ENCODE measurements at places on chromosomes 3 and 15.

GRCh38 chr15:52651114-52651513 lies 28.1 kb downstream of the ATOSA start:
- DNase-seq = no peak

DNA sequence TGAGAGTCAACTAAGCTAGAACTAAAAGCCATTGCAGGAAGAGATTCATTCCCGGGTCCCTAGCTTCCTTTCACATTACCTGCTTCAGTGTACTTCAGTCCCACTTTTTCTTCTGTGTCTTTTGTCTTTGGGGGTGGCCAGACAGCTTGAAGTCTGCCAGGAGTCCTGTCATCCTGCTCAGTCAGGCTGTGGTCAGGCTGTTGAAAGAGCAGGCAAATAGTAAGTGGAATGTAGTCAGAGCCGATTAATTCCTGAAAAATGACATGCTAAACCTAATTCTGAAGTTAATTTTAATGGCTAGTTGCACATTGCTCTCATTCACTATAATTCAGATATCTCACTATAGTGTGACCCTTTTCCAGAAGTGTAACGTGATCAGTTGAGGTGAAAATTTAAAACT lies 129.6 kb downstream of the FMN1 start:
- no peak for DNase-seq

DNA sequence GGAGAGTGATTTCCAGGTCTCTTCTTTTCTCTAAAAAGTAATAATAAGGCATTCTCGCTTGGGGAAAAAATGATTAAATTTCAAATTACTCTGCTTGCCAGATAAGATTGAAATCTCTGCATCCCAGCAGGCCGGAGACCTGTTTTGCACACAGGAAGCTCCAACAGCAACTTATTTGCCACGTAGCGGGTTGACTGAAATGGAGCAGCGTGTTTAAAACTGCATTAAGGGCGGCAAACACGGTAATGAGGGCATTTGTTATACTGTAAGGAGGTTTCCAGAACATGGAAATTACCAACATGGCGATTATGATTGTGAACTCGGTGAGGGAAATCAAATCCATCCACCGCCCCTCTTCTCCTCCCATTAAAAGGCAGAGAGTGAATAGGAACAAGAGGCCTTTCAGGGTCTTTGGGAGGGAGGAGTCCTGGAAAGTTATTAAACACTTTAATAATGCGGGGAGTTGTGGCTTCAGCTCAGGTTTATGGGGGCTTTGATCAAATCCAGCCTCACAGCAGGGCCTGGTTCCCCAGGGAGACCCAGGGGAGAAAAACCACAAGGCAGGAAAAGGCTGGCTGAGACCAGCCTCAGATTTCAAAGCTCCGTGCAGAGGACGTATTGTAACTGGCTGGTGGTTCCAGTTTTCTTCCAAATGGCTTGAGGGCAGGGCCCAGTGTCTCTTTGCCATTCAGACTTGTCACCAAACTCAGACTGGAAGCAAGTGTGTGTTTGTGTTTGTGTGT lies 242.3 kb downstream of the TLE3 start:
- DNase-seq = no peak

DNA sequence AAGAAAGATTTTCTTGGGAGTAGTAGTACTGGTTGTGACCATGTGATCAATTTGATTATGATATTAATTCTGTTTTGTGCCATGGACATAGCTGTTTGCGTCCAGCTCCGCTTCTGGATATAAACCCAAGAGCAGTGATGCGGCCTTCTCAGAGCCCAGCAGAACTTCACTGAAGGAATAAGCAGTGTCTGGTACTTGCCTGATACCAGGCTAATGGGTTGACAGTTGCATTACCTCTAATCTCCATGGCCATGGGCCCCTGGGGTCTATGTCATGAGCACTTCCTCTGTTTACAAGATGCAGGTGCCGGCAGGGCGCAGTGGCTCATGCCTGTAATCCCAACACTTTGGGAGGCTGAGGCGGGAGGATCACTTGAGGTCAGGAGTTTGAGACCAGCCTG lies 36.3 kb upstream of the RAB6B start:
- DNase-seq = no peak

DNA sequence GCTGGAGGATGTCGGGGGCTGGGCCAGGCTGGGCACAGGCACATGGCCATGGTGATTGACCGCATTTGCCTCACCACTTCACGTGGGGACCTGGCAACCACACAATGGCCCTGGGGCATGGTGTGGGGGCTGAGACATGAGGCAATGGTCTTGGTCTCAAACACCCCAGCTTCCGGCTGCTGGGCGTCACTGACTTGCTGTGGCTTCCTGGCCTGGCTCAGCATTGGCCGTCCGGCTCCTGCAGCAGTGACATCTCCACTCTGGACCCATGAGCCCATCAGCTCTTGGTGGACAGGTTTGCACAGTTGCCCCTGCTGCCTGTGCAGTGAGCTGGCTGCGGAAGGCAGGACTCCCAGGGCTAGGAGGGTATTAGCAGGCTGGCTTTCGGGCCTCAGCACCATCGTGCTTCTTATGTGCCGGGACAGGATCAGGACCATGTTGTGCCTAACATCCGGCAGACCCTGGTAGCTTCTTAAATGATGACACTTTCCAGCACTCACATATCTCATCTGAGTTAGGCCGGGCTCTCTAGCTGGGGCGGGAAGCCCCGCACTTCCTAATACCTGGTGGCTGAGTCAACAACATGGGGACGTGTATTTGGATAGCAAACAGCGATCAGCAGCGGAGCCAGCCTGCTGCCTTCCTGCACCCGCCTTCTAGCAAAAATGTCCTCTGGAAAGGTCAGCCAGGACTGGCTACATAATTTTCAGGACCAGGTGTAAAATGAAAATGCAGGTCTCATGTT lies 34.1 kb downstream of the ZNF710 start:
- no peak for DNase-seq

GRCh38 chr3:119560160-119560559 lies 746 bp upstream of the CD80 start:
- DNase-seq = no peak

DNA sequence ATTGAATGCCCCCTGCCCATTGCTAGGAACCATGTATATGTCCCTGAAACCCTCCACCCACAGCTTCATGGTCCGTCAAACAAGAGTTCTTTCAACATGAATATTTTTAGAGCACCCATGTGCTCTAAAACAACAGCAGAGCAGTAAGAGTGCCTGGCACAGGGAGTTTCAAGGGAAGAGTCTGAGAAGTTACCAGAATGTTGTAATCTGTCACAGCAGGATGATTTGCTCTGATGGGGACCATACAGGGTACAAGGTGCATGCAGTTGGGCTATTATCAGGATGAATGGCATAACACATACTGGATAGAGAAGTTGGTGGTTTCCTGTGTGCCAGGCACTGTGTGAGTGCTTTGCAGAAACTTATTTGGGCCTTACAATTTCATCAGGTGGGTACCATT lies 27.8 kb upstream of the FLNB start:
- DNase-seq = no peak

All from GM13976 (cell line).